ENCODE measurements at places on chromosomes 1 and 21. TPM values are rescaled to one million over a fixed set of nuclear protein-coding genes. Genes with fewer than 3 reads are reported as not detected.

- no peak overlapping the region for H3K4me3 ChIP-seq
- peak; percentile 68 for DNase-seq
- peaks cover 64% of the 10 kb centered on the region for H3K36me3 ChIP-seq
- H3K27me3 ChIP-seq: peaks cover 5% of the 10 kb centered on the region
Measured at GRCh38 chr1:37682334-37682987, 9.9 kb upstream of the CDCA8 start.

DNA sequence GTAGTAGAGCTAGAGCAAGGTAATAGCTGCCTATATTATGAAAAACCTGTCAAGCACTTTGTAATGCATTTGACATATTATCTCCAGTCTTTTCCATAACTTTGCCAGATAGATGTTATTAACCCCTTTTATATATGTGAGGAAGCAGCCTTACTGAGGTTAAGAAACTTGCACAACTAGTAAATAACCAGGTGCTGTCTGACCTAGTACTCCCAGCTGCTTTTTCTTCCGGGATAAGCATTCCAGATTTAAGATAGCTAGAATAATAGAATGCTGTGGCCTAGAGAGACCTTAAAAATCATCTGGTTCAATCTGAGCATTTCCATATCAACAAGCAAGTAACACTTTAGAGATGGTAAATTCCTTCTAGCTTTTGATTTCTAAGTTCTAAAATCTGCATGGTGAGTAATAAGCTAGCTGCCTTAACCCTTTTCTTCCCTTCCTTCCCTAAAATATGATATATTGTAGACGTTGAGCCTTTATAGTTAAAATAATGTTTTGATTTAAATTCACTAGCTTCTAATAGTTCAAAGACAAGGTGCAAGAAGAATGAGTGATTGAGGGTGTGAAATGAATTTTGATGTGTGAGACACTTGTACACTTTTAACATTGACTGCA, 1.8 kb downstream of the SH3GLB1 start:
- H3K4me3 ChIP-seq: peak overlapping the region; percentile 84
- H3K4me1 ChIP-seq: peaks cover 18% of the 10 kb centered on the region
- peak overlapping the region; percentile 87 for H3K27ac ChIP-seq
- DNase-seq: no peak
- peaks cover 3% of the 10 kb centered on the region for H3K36me3 ChIP-seq

DNA sequence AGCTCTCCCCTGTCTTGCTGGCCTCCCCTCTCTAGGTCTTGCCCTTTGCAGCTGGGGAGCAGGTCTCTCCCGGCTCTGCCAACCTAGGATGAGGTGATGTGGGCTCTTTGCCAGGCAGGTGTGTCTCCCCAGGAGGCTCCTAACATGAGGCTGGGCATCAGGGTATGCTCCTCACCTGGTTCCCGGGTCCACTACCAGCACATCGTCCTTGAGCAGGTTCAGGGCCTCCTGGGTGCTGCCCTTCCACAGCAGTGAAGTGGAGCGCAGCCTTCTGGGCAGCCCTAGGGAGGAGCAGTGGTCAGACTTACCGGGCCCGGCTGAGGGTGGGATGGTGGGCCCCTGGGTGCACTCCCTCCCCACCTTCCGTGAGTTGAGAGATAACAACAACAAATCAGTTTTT, 17.5 kb downstream of the LACTBL1 start:
- H3K4me1 ChIP-seq: no peaks in the 10 kb centered on the region
- peaks cover 59% of the 10 kb centered on the region for H3K27me3 ChIP-seq
- H3K36me3 ChIP-seq: no peaks in the 10 kb centered on the region
- no peak overlapping the region for H3K4me3 ChIP-seq
- no peak overlapping the region for H3K27ac ChIP-seq

The ARHGEF19 gene
- 17.1 TPM for polyA plus RNA-seq

- H3K4me3 ChIP-seq: no peak overlapping the region
- H3K4me1 ChIP-seq: no peaks in the 10 kb centered on the region
- no peak overlapping the region for H3K27ac ChIP-seq
- H3K27me3 ChIP-seq: no peaks in the 10 kb centered on the region
Measured at GRCh38 chr1:20932437-20932977, 145.4 kb upstream of the HP1BP3 start.

The UBL4B gene
- polyA plus RNA-seq: not detected

DNA sequence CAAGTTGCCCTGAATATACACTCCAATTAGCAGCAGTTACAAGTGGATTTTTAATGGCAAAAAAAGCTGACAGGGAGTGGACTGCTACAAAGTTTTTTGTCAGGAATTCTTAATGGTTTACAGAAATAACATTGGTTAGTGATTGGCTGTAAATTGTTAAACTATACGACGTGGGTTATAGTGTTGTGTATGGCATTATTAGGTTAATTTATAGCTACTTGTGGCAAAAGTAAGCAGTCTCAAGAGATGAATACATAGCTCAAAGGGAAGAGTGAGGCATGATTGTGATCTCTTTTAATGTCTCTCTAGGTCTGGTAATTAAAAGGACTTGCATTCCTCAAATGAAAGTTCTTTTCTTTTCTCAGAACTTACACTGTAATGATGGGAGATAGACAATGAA, 75.8 kb upstream of the CD1D start:
- no peaks in the 10 kb centered on the region for H3K36me3 ChIP-seq
- H3K4me3 ChIP-seq: no peak overlapping the region
- no peaks in the 10 kb centered on the region for H3K27me3 ChIP-seq
- no peak overlapping the region for H3K27ac ChIP-seq

DNA sequence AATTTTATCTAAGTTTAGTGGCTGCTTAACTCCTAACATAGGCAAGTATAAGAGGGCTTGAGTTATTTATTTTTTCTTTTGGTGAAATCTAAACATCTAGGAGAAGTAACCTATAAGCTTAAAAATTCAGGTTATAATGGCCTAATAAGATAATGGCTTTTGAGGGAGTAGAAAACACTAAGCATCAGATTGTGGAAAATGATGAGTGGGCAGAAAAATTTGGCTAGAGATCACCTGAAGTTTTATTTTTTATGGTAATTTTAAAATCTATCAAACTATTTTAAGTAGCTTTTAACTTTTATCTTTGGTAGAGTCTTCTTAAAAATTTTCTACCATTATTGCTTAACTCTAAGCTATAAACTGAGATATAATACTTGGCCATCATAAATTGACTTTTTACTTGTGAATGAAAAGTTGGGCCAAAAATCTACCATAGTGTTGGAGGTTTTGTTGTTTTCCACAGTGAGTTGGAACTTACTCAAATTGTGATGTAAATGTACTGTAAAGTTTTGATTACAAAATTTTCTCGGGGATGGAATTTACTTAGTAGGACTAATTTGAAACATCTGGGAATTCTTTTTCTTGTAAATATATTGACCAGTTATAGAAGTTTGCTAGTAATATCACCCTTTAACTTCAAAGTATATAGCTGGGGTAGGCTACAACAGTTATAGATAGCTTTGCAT, 63.9 kb downstream of the USP25 start:
- H3K4me1 ChIP-seq: 0 out of 3 replicates have a peak, but pooled peaks cover 3% of the 10 kb centered on the region
- H3K27ac ChIP-seq: no peak overlapping the region
- H3K36me3 ChIP-seq: peaks cover 8% of the 10 kb centered on the region
- H3K4me3 ChIP-seq: no peak overlapping the region
- DNase-seq: no peak

- no peaks in the 10 kb centered on the region for H3K36me3 ChIP-seq
- H3K27me3 ChIP-seq: peaks cover 2% of the 10 kb centered on the region
- H3K4me1 ChIP-seq: no peaks in the 10 kb centered on the region
- no peak overlapping the region for H3K4me3 ChIP-seq
Measured at GRCh38 chr1:94122201-94122970, 1.4 kb upstream of the ABCA4 start.
